ENCODE measurements at places on chromosomes 5 and 9.

DNA sequence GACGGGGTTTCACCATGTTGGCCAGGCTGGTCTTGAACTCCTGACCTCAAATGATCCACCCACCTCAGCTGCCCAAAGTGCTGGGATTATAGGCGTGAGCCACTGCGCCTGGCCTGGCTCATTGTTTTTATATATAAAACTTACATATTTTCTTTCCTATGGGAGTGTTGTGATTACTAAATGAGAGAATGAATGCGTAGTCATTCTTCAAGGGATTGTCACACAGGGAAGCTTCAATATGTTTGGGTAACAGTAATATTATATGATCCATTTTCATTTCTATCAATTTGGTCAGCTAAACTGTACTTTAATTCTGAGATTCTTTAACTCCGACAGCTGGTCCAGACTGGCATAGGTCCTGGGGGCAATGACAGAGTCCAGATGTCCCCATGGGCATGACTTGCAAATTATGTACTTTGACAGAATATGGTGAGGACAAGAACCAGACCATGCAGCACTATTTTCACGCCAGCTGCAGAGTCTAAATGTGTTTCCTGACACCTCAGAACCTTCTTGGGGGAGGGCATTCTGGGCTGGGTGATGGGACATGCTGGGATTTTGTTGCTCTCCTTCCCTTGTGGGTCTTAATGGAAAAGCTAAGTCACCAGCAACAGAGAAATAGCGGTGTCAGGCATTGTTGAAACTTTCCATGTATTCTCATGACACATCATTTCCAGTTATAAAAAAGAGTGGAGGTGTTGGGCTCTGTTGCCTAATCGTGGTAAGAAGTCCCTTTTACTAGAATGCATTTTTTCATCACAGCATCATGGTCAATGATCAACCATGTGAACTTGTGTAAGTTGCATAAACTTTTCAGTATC lies 40.9 kb upstream of the TNC start:
- no peak for DNase-seq

DNA sequence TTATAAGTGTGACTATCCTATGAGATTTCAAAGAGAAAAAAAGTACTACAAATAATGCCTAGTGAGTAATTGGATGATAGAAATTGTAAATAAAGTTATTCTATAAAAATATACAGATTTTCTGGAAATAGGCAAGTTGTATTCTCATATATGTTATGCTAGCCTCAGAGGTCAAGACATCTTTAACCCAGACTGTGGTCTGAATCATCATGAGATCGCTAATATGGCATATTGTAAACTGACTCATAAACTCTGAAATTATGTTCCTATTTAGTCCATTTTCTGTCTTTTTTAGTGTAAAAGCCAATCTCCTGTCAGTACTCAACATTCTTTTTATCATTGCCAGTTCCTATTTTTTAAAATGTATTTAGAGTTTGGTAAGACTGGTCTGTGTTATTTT lies 14.2 kb downstream of the LOX start:
- DNase-seq: no peak

DNA sequence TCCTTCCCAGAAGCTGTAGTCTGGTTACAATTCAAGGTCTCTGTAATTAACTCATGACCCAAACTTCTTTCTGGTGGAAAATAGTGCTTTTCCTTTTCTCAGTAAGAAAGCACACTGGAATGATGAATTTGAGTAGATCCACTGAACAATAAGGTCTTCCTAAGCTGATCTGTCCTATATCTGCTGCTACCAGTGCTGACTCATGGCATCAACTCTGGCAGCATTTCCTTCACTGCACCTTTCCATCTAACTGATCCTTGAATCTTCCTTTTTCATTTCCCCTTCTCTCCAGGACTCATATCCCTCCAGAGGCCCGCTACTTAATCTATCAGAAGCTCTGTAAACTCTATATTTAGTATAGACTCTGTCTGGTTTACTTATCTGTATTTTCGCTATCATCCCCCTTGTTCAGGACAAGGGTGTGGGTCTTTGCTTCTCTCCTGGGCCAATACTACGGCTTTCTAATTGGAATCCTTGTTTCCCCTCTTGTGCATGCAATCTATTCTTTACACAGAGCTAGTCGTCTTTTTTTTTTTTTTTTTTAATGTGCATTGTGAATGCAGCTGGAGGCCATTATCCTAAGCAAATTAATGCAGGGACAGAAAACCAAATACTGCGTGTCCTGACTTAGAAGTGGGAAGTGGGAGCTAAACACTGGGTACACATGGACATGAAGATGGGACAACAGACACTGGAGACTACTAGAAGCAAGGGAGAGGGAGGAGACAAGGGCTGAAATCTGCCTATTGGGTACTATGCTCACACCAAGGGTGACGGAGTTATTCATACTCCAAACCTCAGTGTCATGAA lies 192.2 kb upstream of the RPS23 start:
- DNase-seq: no peak

DNA sequence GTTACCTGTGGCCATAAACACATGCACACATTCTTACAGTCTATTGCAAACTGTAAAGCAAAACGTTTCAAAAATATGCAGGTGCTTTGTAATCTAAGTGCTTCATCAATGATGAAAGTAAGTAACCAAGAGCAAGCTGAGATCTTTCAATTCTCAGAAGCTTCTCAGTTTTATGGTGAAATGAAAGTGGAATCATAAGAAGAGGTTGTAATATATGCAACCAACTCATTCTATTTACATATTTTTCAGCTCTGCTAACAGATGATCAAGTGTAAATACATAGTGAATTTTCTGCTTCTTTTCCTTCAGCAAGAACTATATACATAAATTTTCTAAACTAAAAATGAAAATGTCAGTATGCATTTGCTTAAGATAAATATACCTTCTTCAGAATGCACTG lies 33.1 kb upstream of the PRDM9 start:
- DNase-seq: no peak

- DNase-seq: no peak
Measured at GRCh38 chr5:131977212-131977604, 31.7 kb upstream of the MEIKIN start.

- DNase-seq: no peak
Measured at GRCh38 chr9:136081826-136082495, 13.1 kb downstream of the NACC2 start.

DNA sequence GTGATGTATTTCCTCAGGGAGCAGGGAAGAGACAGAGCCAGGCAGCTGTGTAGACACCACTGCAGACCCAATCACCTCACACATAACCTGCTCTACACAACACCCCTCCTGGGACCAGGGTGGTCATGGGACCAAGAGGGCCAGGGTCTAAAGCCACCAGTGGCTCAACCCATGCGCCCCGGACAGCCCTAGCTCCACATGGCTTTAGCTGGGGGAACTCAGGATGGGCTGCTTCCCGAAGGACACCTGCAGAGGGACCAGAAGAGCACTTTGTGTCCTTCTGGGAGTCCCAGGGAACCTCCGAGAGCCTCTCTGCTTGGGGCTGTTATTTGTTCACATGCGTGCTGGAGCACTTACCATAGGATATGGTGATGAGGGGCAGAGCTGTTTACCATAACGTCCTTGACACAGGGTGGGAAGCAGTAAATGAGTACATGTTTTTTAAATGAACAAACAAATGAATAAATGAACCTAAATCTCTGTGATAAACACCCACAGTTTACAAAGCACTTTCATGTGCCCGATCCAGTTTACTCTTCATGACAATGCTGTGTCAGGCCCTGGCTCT lies 12.3 kb downstream of the SEPTIN8 start:
- DNase-seq: no peak

GRCh38 chr5:73118391-73118973 lies 1.9 kb upstream of the TMEM171 start:
- no peak for DNase-seq

DNA sequence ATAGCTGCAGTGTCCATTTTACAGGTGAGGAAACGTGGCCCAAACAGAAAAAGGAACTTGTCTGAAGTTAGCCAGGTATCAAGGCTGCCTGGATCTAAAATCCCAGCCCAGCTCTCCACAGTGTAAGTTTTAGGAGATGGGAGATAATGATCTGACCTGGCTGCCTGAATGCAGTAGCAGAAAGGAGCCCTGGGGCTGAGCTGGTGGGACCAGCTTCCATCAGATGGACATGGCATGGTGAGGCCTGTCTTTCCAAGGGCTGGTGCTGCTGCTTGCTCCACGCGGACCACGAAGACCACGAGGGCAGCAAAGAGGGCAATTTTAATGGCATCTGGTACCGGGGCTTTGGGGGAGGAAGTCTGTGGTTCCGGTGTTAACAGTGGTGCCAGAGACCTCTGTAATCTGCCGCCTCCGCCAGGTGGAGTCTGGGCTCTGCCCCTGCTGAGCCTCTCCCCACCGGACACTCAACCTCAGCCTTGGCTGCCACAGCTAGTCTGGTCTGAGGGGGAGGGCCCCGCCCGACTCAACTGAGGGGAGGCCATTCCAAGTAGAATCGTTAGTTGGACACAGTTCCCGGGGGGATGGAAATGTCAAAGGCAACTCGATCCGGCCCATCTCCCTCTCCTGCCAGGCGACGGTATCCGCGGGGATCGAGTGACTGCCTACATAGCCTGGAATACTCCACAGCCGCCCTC lies 650 bp downstream of the MYORG start:
- no peak for DNase-seq
